ENCODE measurements at places on chromosomes 1 and 21.
A peak's percentile ranks its signal among the peaks of the same experiment; 100 is the strongest.

DNA sequence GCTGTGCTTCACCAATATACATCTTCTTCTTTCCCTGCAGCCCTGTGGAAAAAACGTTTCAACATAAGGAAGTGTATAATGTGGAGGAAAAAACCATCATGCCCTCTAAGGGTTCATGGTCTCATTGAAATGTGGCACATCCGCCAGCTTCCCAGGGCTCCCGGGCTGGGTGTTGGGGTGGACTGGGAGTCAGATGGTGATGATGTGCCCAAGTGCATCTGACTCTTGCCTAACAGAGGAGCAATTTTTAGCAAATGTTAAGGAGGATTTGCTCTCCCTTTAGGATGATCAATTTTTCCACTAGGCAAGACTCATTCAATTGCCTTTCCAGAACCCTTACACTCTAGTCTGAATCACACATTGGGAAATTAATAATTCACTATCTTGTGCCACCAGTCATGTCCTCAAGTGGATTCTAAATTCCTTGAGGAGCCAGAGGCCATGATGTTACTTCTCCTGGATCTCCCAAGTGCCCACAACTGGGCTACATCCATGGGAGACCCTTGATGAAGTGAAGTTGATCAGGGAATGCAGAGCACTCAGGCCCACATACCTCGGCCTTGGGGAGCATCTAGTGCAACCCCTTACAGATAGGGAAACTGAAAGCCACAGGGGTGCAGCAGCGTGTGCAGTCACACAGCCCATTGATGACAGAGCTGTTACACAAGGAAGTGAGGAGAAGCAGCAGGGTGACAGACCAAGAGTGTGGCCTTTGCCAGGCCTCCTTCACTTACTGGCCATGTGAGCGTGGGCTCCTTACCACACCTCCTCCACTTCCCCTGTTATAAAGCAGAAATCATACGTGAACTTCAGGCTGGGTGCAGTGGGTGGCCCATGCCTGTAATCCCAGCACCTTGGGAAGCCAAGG lies 100.0 kb upstream of the SLC44A3 start:
- DNase-seq = peak; percentile 75

GRCh38 chr1:109912873-109913272 lies 2.2 kb downstream of the CSF1 start:
- DNase-seq = no peak

- no peak for DNase-seq
Measured at GRCh38 chr21:28418726-28419514, 573.8 kb downstream of the LTN1 start.

- no peak for DNase-seq
Measured at GRCh38 chr1:3038113-3038551, 16.9 kb downstream of the ACTRT2 start.

DNA sequence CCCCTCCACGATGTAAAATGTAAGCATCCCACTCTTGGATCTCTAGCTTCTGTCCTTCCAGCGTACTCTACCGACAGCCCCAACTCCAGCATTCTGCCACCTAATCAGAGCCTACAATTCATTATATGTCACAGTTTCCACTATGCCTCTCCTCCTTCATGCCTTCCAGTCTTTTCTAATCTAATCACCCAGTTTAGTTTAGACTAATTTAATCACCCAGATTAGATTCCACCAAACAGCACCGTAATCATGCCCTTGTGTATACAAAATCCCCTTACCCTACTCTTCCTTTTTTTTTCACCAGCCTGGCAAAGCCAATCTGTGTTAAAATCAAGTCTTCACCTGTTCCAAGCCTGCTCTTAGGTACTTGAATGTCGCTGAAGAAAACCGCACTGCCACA lies 49.8 kb upstream of the KANK4 start:
- DNase-seq = no peak

- DNase-seq = no peak
Measured at GRCh38 chr1:57019236-57019839, 53.5 kb upstream of the C8B start.

GRCh38 chr1:247175458-247175857 lies 3.6 kb upstream of the ZNF124 start:
- DNase-seq = no peak

- DNase-seq = no peak
Measured at GRCh38 chr1:9284061-9284460, 8.6 kb upstream of the SPSB1 start.

- DNase-seq = no peak
Measured at GRCh38 chr1:51690285-51690961, 73.5 kb downstream of the OSBPL9 start.

- no peak for DNase-seq
Measured at GRCh38 chr1:17745479-17745955, 9.6 kb upstream of the ACTL8 start.

- DNase-seq = peak; percentile 19
Measured at GRCh38 chr1:53550201-53550741, 91.1 kb downstream of the DMRTB1 start.

GRCh38 chr1:59434336-59434735 lies 137.4 kb downstream of the FGGY start:
- no peak for DNase-seq

DNA sequence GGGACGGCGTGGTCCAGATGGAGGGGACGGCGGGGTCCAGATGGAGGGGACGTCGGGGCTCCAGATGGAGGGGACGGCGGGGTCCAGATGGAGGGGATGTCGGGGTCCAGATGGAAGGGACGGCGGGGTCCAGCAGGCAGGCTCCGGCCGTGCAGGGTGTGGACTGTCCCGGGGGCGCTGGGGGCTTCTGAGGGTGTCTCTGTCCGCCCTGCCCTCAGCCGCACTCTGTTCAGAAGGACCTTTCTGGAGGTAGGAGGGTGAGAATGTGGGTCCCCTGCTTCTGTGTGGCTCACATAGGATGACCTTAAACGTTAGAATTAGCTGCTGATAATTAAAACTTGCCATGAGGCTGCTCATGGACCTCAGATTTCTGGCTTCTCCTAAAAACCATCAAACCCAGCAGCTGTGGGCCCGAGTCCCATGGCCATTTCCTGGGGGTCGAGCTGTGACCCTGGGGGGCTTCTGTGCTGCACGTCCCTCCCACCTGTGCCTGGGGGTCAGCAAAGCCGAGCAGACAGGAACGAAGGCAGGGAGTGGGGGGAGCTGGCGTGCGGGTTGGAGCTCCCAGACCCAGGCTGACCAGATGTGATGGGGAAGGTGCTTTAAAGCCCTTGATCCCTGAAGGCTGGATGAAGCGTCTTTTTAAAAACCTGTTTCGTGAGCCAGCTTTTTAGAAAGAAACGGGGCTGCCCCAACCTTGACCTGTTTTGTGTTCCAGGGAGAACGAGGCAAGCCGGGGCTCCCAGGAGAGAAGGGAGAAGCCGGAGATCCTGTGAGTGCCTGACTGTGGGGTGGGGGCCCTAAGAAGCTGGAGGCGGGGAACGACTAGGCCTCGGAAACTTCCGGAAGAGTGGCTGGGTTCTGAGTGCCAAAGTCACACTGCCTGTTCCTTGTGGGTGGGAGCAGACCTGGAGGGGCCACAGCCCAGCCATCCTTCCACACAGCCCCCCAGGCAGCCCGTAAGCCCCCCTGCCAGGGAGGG lies 7.1 kb downstream of the COL6A1 start:
- DNase-seq = no peak

DNA sequence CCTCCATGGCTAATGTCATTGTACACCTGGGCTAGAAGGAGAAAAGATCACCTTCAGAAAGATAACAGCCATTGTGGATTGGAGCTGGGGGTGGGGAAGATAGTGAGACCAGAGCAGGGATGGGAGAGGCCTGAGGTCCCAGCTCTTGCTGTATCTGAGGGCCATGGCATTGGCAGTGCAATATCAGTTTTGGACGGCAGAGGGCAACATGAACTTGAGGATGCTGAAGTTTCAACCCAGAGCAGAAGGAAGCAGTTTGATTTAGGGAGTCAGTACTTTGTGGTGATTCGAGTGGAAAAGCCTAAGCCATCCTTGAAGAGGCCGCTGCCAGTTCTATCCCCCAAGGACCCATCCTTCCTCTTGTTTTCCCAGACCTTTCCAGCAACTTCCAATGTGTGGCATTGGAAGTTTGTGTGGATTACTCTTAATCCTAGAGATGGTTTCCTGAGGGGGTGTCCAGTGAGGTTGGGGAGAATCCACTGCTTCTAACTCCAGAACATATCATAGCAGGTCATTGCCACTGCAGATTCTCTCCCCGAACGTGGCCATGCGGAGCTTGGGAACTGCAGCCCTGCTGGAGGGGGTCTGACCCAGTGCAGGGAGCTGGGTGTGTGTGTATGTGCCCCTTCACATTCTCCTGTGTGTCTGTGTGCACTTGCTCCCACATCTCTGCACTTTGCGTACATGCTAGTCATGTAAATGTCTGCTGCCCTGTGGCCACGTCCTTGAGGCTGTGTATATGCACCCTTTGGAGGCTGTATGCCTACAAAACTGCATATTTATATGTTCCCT lies 24.1 kb downstream of the SLC26A9 start:
- DNase-seq = peak; percentile 73

DNA sequence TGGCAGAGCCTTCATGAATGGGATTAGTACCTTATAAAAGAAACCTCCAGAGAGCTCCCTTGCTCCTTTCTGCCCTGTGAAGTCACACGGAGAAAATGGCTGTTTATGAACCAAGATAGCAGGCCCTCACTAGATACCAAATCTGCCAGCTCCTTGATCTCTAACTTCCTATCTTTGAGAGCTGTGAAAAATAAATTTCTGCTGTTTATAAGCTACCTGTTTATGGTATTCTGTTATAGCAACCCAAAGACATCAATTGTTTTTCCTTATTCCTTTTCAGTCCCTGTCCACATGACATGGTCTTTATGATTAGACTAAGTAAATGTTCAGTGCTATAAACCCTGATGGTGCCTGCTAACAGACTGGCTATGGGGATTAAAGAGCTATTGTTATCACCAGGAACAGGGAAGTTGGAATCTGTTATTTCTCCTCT lies 9.7 kb upstream of the STIL start:
- no peak for DNase-seq

GRCh38 chr1:207951652-207952051 lies 40.7 kb upstream of the CD34 start:
- no peak for DNase-seq

DNA sequence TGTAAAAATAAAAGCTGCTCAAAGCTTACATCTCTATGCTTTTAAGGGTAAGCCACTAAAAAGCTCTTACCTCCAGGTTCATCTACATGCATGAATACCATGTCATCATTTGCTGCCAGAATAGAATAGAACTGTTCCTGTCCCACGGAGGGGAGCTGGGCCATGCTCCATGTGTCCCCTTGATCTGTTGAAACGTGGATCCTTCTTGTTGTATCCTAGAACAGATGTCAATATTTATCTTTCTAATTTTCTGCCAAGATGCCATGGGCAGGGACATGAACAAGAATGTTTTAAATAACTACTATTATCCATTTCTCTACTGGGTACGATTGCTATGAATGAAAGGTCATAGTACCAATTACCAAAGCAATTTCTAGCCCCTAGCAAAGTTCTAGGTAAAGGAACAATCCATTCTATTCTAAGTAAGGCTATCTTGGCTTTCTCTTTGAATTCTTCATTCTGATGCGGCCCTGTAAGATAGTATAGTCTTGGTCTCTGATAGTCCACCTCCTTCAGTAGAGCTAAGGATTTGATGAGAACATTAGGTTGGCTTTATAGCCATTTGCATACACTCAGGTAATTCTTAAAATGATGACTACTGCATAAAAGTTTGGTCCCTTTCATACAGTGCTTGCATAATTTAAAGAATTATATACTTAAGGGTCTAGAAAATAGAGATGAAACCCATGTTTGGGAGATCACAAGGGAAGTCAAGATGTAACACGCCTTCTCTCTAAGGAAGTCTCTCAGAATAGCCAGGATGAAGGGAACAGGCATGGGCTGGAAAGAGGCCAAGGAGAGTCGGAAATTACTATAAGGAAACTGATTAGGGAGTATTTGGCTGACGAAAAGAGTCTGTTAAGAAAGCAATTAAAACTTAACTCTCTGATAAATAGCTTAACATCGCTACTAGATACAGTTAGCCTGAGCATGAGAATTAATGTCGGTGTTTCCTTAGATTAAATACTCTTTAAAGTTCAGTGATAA lies 35.4 kb upstream of the MYBPHL start:
- DNase-seq = no peak

GRCh38 chr1:74180490-74180889 lies 17.5 kb downstream of the LRRIQ3 start:
- DNase-seq = no peak

Measured in lower lobe of right lung (tissue), 2 donors.